ENCODE measurements at places on chromosomes 2 and 18. TPM values are rescaled to one million over a fixed set of nuclear protein-coding genes. Genes with fewer than 3 reads are reported as not detected.

The HNMT gene
- 5.5 TPM for total RNA-seq

The ERFE gene
- total RNA-seq = 1.3 TPM

The ADD2 gene
- 15.4 TPM for total RNA-seq

The CAPN14 gene
- total RNA-seq = not detected

The RSAD2 gene
- total RNA-seq = 15.7 TPM

The COL4A3 gene
- total RNA-seq = not detected

The ACAA2 gene
- total RNA-seq = 39.6 TPM

The CNOT9 gene
- total RNA-seq = 70.3 TPM

The IL1RL1 gene
- 21.9 TPM for total RNA-seq
